ENCODE measurements at places on chromosomes 7 and 10.

DNA sequence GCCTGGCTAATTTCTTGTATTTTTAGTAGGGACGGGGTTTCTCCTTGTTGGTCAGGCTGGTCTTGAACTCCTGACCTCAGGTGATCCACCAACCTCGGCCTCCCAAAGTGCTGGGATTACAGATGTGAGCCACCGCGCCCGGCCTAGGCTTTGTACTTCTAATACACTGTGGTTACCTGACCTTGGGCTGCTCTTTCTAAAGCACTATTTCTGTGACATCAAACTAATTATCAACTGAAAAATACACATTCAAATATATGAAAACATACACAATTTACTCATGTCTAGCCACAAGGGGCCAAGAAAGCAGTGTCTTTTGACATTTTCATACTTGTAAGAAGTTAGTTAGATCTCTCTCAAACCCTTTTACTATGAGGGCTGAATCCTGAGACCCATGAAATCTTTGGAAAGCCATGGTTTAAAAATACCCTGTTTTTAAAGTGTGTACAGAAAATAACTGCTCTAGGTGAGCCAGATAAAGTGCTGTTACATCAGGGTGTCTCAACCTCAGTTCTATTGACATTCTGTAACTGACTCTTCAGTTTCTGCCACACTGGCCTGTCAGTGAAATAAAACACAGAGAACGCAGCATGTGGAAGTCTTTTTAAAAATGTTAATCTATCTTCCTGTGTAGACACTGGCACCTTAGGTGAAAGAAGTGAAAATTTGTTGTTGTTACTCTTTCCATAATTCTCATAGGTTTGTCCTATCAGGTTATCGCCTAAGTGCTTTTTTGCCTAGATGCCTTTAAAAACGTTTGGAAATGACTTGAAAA, 58.8 kb downstream of the CREM start:
- DNase-seq, result no peak

DNA sequence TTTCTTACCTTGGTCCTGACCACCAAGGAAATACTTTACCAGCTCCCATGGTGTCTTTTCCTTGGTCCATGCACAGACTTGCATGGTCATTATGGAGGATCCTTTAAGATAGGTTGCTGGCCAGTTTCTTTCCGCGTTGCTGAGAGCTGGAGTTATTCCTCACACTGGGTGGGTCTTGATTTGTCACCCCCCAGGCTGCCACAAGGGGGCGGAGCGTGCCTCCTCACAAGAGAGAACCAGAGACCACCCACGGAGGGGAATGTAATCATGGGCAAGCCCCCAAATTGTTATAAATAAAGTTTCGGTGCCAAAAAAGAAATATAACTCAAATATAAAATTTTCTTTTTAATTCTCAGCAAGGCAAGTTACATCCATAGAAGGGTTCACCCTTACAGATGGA, 10.5 kb upstream of the TRIM24 start:
- no peak for DNase-seq

- no peak for DNase-seq
Observed at GRCh38 chr10:86536294-86536861, 14.8 kb upstream of the WAPL start.

GRCh38 chr10:36141856-36142560, 499.9 kb upstream of the FZD8 start:
- no peak for DNase-seq

- DNase-seq, result no peak
Observed at GRCh38 chr10:124688889-124689670, 55.1 kb downstream of the FAM53B start.

- DNase-seq, result no peak
Observed at GRCh38 chr10:82228701-82229100, 353.7 kb downstream of the NRG3 start.

DNA sequence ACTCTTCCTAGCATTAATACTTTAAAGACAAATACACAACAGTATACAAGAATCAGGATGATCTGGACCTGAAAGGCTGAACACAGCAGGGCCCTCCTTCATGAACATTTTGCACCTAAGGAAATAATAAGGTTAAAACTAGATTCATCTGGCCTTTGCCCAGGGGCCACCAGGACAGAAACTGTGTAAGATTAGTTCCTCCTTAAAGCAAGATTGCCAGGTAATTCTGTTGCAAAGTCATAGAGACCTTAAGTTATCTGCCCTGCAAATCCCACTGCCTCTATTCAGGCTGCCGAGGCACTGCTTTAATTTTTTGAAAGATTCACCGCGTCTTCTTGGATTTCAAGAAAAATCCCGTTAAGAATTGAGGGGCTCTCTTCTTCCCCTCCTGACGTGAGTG, 1.6 kb upstream of the KIAA1217 start:
- no peak for DNase-seq

DNA sequence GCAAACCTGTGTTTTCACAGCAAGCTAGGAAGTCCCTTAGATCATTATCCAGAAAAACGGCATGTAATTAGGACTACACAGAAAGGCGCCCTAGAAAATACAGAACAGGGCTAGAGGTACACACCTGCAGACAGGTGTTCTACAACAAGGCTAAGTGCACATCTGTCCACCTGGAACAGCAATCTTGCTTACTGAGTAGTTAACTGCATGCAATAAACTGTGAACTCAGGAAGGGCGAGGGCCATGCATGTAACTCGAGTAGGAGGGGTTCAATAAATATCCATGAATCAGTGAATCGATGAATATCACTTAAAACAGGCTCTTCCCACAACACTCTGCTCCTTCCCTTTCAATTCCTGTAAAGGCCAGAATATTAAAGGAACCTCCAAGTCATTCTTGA, 22.0 kb downstream of the FAM171A1 start:
- no peak for DNase-seq

DNA sequence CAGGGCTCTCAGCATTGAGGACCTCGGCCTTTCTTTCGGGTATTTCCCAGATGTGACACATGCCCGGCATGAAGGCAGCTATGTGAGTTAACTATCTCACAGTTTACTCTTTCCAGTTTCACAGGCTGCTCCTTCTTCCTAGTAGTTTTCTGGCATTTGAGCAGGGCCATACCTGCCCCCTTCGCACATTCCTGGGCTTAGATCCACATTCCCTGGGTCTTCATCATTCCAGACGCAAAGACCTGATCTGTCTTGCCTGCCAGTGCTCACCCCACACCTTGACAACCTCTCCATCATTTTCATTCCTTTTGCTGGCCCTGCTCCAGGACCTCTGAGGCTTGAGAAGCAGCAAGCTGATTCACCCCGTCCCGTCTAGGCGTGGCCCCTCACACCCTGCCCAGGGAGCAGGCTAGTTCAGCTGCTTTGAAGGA, 227.5 kb downstream of the WDR11 start:
- no peak for DNase-seq

DNA sequence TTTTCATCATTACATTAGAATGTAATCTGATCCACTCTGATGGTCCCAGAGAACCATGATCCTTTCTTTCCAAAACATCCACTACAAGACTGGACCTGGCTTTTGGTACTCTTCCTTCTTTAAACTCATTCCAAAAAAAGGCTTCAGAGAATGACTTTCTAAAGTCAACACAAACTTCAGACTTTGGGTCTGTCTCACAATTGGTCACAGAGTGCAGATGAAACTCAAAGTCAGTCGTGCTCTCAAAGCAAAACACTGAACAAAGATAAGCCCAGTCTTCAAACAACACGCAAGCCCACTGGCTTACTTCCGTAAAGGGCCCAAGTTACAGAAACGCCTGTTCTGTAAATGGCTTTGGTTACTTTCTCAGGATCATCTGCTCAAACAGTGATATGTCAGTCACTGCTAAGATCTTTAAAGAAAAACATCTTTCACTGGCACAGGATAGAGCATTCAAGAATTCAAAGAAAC, 250.9 kb upstream of the MKLN1 start:
- no peak for DNase-seq

DNA sequence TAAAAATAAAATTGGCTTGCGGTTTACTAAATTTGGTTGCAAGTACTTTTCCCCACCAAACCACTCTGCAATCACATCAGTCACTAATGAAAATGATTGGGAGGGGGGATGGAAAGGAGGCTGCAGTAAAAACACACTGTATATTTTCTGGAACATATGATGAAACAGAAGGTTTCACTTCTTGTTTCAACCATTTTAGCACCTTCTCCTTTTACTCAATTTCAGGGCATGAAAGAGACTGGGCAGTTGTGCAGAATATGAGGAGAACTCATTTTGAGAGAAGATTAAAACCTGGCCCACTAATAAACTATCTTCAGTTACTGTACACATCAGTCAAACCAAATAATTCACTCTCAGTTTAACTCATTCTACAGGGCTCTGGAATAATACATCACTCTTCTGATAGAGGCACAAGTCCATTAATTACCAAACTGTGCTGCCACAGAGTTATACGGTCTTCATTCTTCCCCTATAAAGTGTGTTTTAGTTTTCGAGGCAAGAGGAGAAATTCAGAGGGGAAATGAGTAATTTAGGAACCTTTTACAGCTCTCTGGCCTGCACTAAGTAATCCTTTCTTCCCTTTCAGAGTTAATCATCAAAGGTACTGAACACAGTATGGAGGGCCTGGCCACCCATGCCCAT, 25.5 kb downstream of the JAZF1 start:
- DNase-seq, result no peak

- DNase-seq, result no peak
Observed at GRCh38 chr7:73985737-73986141, 42.2 kb upstream of the ELN start.

DNA sequence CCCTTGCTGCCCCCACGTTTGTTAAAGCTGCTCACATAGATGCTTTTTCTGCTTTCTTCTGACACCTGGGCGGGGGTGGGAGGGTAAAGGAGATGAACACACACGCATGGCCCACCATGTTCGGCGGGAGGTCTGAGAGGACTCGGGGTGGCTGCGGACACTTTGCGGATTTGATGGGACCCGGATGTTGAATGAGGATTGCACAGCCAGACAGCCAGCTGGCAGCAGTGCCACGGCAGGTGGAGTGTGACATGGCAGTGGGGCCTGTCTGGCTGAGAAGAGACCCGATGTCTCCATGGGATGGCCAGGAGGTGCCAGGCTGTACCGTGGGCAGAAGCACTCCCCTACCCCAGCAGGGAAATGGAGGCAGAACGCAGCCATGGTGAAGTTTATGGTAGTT, 31.2 kb downstream of the PPP2R2D start:
- no peak for DNase-seq

DNA sequence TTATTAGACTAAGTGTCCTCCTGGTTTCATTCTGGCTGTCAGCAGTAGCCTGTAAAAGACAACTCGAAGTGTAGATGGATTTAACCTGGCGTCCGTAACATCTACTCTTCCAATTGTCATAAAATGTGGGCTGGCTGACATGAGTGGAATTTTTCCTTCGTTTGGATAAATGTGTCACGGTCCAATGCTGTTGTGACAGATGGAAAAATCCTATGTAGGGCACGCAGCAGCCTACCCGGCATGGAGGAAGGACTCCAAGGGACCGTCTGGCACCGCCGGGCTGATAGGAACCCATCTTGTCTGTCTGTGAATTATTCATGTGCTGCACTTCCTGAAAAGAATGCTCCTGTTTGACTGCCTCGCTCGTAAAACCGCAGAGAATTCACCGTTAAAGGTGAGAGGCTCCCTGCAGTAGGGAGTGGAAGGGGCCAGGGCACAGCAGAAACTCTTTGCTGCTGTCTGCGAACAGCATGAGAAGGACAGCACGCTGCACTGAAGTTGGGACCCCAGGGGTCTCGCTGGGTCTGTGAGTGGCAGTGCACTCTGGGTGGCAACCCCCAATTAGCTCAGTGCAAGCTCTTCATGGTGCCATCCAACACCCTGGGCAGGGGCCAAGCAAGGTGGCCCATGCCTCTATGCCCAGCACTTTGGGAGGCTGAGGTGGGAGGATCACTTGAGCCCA, 1.6 kb upstream of the ORAI2 start:
- no peak for DNase-seq

DNA sequence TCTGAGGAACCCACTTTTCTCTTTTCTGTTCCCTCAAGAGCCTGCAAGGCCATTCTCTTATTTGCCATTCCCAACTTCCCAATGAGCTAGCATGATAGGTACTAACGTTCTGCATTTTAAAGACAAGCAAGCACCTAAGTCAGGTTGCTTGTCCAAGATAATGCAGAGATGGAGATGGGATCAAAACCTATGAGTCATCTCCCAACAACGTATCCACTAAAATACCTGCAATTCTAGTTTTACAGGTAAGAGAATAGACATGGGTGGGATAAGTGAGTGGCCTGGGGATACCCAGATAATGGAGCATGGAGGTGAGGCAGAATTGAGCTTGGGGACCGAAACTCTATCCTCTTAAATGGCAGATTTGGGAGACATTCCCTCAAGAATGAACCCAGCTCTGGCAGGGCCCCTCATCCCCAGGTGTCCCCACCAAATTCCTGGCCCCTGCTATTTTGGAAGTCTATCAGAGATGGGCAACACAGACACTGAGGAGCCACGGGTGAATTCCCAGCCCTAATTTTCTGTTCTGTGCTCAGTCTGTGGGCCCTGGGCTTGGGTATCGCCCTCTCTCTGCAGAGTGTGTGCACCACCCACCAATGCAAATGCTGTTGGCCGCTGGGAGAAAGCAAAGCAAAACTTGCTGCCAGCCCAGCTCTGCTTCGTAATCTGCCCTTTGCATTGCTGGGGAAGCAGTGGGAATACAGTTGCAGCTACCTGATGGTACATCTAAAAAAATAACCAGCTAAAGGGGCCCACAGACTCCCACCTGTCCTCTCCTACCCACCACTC, 98.3 kb downstream of the KCNMA1 start:
- DNase-seq, result no peak

DNA sequence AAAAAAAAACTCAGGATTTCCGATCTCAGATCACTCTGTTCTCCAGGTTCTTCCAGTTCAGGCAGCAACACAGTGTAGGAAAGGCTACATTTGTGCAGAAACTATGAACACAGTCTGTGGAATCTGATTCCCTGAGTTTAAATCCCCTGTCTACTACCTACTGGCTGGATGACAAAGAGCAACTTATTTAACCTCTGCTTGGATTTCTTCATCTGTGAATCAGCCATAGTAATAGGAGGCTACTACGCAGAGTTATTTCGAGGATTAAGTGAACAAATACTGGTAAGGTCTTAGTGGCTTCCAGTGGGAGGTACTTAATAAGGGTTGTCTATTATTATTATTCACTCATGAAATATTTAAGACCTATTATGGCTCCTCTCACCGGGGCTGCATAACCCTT, 44.3 kb upstream of the PDCD4 start:
- DNase-seq, result no peak

DNA sequence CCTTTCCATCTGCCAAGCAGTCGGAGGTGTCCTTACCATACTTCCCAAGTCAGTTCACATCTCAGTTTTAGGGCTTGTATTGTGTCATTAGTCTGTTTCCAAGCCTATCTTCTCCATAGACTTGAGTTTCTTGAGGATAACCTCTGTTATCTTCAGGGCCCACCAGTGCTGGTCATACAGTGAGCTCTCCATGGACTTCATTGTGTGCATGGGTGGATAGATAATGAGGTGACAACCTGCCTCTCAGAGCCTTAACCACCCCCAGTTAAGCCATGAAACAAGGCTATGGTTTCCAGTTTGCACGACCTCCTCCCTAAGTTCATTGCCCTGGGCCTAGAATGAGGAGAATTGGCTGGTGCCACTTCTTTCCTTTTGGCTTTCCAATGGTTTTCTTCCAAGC, 38.5 kb upstream of the WAC start:
- no peak for DNase-seq

GRCh38 chr7:15130666-15131541, 228.4 kb upstream of the DGKB start:
- no peak for DNase-seq

- DNase-seq, result no peak
Observed at GRCh38 chr10:110275128-110275729, 29.5 kb downstream of the SMNDC1 start.
